Activated naive CD4-positive, alpha-beta T cell treated with anti-CD3 and anti-CD28 coated beads, Interleukin-2, amount 50 U/mL, for 16 hours (primary cell): ENCODE measurements at places on chromosomes 2 and 18.

DNA sequence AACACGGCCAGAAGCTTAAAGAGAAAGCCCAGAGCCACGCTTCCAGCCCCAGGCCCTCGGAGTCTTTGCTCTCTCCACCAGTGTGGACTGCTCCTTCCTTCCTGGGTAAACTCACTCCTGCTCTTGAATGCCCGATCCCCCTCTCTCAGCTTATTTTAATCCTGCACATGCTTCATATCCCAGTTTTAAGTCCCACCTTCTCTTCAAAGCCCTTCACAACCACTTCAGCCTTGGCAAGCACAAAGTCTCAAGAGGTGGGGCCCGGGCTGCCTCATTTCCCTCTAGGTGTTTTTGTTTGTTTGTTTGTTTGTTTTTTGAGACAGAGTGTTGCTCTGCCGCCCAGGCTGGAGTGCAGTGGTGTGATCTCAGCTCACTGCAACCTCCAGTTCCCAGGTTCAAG is 21.6 kb upstream of the CREG2 start:
- DNase-seq: no peak

GRCh38 chr2:240247868-240248720 is 107.6 kb upstream of the OTOS start:
- DNase-seq: no peak

- DNase-seq: no peak
Measured at GRCh38 chr2:64165706-64166105, 21.5 kb upstream of the PELI1 start.

GRCh38 chr18:22544626-22545025 is 126.9 kb upstream of the CTAGE1 start:
- DNase-seq: no peak

DNA sequence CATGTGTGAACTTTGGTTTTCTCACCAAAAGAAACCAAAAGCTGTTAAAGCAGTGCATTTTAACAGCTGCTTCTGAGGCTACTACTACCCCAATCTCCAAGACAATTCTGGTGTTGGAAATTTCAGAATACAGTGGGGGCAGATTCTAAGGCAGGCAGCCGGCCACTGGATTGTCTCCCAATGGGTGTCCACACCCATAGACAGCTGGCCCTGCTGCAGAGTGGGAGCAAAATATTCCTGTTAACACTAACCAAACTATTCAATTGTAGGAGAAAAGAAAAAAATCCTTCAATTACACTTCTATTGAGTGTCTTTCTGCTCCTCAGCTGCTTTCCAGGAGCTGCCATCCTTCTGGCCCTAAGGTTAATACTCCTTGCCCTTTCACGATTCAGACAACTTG is 223.7 kb downstream of the ALK start:
- DNase-seq: no peak

DNA sequence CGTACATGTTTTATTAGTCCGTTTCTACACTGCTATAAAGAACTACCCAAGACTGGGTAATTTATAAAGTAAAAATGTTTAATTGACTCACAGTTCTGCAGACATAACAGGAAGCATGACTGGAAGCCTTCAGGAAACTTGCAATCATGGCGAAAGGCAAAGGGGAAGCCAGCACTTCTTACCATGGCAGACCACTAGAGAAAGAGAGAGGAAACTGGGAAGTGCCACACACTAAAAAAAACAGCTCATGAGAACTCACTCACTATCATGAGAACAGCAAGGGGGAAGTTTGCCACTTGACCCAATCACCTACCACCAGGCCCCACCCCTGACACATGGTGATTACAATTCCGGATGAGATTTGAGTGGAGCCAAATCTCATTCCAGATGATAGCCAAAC is 466.2 kb downstream of the IRS1 start:
- no peak for DNase-seq
